Tongue (tissue), 3 donors: ENCODE measurements at places on chromosomes 6 and 20.
A peak's percentile ranks its signal among the peaks of the same experiment; 100 is the strongest.

DNA sequence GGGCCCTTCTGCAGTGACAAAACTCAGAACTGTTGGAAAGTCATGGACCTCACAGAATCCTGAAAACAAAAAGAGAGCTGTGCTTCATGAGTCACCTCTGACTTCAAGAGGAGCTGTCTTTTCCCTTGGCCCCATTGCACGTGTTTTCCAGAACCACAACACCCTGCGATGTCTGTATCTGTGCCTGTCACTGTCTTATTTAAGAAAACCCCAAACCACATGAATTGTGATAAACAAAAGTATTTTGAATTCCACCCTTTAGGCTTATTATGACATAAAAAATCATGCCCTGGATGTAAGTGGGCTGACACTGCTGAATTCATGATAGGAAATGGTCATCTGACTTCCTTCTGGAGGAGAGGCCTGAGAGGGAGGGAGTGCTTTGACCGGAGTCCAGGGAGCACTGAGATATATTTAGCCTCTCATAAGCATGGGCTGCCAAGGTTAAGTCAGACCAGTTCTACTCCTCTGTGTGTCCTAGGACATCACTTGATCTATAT is 96.4 kb upstream of the DUSP22 start:
- DNase-seq = peak; percentile 28

DNA sequence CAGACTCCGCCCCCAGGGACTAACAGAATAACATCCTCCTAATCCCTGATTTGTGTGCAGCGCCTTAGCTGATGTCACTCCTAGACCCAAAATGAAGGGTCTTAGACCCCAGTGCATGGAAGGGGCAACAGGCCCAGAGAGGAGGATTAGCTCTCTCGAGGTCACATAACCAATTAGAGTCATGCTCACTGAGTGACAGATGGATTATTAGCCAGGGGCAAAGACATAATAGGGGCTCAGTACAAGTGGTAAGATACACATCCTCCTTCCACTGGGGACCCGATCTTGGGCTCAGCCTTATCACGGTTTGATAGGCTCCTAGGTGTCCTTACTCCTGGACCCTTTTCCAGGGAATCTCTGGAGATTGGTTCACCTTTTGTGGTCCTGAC is 858 bp downstream of the TP53INP2 start:
- no peak for DNase-seq

DNA sequence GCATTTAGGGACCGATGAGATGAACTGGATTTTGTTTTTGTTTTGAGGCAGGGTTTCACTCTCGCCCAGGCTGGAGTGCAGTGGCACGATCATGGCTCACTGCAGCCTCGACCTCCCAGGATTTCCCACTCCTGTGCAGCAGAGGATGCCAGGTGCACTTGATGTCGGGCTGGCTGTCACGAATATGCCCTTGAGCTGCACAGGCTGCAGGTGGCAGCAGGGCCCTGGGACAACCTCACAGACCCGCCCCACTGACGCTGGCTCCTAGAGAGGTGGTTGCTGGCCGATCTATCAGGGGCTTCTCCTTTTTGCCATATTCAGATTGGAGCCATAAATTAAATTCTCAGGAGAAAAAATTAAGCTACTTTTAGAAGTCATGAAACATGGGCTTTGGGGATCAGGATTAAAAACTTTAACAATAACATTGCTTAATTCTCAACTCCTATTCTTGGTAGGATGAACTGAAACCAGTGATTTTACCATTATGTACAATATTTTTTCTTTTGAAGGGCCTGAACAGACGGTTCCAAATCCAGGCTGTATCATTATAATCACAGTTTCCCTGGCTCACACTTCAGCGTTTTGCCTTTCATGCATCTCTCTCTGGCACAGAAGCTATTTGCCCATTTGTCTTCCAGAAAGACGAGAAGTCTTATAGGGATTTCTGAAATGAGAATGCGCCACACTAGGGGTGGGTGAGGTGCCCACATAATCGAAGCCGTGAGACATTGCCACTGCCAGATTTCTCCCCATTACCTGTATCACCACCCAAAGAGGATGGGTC is 32.4 kb downstream of the NQO2 start:
- DNase-seq = no peak

DNA sequence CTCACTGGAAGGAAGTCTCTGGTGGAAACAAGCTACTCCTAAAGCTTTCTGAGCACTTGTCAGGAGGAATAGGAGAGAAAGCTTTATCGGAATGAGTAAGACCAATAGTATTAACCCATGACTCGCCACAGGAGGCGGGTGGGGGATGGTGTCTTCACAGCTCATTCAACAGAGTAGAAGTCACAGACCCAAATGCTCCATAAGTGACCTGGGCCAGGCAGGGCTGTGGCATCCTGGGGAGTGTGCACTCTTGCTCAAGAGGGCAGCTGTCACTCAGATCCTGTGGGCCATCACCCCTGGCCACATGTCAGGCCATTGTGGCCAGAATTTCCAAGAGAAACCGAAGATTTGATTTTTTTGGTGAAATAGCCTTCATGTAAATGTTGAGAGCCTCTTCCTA is 116.0 kb downstream of the SYCP2 start:
- DNase-seq = no peak

DNA sequence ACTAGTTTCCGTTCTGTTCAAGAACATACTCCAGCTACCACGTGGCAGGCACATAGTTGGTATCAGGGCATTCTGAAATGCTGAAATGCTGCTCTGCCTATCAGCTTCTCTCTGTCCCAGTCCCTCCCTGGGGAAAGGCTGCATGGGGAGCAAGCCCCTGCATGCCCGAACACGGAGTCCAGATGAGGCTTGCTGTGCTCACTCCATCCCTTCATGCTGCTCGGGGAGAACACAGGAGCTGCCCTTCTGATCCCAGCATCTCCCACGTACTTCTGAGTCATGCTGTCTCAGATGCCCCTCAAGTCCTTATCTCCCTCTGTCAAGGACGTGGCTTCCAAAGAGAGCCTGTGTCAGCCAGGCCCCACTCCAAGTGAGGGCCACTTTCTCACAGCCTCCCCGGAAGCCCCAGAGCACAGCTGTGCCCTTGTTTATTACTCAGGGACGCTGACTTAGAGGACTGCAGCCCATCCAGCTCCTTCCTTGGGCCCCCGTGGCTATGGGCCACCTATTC is 29.4 kb downstream of the THBS2 start:
- no peak for DNase-seq

GRCh38 chr6:123168892-123169773 is 173.1 kb downstream of the CLVS2 start:
- no peak for DNase-seq

DNA sequence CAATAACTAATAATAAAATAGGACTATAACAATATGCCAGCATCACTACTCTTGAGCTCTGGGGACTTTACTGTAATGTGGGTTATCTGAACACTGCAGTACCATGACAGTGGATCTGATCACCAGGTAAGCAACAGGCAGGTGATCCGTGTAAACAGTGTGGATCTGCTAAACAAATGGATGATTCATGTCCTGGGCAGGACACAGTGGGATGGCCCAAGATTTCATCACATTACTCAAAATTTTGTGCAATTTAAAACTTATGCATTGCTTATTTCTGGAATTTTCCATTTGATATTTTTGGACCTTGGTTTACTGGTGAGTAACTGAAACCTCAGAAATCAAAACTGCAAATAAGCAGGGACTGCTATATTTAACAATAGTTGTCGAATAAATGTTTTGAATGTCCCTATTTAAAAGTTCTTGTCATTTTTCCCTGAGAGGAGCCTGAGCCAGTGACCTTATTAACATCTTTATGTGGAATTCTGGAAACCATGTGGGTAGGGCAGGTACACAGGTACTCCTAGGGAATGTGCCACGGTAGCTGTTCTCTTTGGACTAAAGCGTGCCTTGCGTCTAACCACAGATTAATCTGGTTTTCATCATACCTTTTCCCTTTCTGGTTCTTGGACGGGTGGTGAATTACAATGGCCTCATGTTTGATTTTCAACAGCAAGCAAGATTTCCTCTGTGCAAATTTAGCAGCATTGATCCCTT is 214.5 kb upstream of the SASH1 start:
- DNase-seq = no peak

GRCh38 chr20:35091816-35092523 is 637 bp downstream of the TRPC4AP start:
- DNase-seq = peak; percentile 40

- DNase-seq = no peak
Measured at GRCh38 chr6:148521158-148521557, 178.5 kb downstream of the SASH1 start.

DNA sequence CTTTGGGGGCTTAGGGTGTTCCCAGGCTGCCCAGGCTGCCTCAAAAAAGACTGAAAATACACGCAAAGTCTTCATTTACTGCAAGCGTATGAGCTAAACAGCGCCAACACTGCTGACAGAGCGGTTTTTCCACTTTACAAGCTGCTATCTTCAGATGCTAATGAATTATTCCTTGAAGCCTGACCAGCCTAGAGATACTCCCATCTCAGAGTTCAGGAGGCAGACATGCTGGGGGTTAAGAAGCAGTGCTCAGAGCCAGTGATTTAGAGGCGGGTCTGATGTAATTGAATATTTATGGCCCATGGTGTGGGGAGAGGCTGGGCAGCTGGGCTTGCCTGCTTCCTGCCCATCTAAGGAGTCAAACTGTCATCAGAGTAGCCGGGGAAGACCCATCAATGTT is 241.4 kb downstream of the SLC24A3 start:
- peak; percentile 69 for DNase-seq

DNA sequence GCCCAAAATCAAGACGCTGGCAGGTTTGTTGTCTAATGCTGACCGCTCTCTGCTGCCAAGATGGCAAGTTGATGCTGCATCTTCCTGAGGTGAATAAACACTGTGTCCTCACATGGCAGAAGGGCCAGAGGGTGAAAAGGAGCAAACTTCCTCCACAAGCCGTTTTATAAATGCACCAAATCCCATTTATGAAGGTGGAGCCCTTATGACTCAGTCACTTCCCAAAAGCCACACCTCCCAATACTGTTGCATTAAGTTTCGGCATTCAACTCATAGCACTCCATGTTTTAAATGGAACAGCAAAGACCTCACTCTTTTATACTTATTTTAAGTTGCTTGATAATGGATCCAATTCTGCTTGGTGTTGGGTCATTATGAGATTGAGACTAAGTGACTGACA is 316.6 kb downstream of the RFPL4B start:
- DNase-seq = no peak

DNA sequence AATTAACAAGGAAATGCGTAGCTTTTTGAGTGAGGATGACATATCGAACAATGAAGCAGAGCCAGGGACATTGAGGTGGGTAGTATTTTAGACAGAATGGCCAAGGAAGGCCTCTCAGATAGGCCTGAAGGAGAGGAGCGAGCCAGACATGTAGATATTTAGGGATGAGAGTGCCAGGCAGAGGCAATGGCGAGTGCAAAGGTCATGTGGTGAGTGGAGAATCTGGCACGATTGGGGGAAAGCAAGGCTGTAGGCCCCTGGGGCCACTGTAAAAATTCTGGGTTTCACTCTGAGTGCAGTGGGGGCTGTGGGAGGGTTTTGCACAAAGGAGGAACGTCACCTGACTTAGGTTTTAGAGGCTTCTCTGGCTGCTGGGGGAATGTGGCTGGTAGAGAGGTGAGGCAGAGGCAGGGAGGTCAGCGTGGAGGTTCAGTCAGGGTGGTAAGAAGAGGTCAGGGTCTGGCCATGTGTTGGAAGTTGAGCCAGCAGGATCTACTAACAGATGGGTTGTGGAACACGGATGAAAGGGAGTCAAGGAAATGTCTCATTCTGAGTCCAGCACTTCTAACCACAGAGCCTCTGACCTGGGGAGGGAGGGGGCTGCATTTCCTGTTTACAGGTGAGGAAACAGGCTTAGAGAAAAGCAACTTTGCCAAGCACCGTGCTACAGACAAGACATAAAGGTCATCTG is 11.3 kb downstream of the SIRPA start:
- DNase-seq = no peak

DNA sequence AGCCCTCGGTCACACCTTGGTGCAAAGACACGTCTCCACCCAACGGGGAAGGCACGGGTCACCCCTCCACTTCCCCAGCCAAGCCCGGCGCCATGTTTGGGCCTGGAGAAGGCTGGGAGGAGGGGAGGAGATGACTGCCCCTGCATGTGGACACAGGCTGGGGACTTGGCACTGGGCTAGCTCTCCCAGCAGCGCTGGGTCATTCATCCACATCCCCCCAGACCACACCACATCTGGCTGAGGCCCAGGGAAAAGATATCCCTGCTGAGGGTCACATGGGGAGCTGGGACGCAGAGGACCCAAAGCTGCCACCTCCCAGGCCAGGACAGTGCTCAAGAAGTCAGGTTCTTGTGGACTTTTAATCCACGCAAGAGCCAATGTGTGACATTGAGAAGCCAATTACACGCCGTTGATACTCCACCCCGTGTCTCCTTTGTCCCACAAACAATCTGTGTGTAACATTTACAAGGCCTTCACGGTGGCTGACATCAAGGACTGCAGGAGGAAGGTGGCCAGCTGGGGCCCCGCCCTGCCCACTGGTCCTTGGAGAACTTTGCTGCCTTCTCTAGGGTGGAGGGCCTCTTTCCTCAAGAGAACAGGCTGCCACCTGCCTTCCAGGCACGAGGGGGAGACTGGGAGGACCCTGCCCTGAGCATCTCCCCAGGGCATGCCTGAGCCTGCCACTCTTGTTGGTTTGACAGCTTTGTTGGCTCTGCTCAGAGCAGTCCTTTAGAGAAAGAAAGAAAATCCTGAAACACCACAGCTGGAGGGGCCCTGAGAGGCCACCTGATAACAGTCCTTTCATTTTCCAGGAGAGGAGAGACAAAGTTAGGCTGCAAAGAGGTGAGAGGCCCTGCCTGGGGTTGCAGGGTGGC is 5.3 kb upstream of the IP6K3 start:
- peak; percentile 63 for DNase-seq

GRCh38 chr20:2152317-2152716 is 50.7 kb downstream of the STK35 start:
- DNase-seq = no peak

DNA sequence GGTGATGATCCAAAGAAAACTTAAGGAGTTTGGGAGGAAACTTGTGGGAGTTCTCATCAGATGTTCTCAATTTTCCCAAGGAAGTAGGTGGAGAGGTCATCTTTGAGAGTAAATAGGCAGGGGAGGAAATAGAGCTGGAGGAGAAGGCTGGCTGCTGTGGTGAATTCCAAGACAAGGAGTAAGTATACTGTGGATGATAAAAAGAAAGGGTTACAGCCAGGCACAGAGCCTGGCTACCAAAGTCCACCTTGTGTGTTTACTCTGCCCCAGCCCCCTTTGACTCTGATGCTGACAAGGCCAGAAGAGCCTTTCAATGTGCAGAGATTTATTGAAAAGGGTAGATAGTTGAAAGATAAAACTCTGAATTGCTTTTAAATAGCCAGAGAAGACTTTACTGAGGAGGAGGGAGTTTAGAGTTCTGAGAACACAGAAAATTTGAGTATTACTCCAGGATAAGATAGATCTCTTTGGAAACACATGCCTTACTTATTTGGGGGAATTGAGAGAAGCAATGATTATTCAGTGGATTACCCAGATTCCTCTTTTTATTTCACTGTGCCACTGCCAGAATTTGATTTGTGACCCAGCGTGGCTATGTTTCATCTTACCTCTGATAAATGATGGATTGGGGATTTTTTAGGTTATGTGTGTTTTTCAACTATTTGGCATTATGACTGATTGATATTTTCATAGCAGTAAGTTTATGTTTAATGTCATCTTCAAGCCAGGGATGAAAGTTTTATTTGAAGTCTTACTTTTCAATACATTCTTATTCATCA is 182.6 kb upstream of the JAG1 start:
- DNase-seq = no peak
